ENCODE measurements at places on chromosomes 2 and 18.

DNA sequence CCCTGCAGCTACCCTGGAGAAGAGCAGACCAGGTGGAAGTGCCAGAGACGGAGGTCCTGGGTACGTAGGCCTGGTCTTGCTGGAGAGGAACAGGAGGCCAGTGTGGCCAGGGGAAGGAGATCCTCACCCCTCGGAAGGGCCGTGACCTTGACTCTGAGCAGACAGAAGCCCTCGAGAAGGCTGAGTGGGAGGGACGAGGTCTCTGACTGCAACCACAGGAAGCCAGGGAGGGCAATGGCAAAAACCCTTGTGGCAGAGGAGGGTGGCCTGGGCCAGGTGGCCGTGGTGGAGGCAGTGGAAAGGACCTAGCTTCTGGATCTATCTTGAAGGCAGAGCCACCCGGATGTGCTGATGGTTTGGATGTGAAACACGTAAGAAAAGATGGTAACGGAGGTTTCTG lies 28.1 kb downstream of the THAP4 start:
- no peak for DNase-seq
- peaks cover 40% of the 10 kb centered on the region for H3K36me3 ChIP-seq

GRCh38 chr2:99621106-99621505 lies 131.3 kb upstream of the REV1 start:
- peaks cover 54% of the 10 kb centered on the region for H3K4me1 ChIP-seq
- no peaks in the 10 kb centered on the region for H3K36me3 ChIP-seq
- no peak overlapping the region for H3K27ac ChIP-seq
- H3K4me3 ChIP-seq: no peak overlapping the region
- no peaks in the 10 kb centered on the region for H3K27me3 ChIP-seq

DNA sequence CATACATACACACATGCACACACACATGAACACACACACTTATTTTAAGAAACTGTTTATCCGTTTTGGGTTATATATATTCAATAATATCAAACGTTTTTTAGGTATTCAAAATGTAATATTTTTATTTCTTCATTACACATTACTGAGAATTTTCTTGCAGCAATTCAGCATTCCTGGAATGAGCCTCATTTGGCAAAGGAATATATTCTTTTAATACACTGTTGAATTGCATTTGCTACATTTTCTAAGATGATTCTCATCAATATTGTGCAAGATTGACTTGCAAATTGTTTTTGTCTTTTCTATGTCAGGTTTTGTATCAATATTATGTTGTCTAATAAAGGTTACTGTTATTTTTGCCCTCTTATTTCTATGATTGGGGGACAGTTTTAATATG lies 276.1 kb upstream of the CYP26B1 start:
- no peak overlapping the region for H3K27ac ChIP-seq
- H3K36me3 ChIP-seq: no peaks in the 10 kb centered on the region
- no peak overlapping the region for H3K4me3 ChIP-seq
- no peak for DNase-seq
- no peaks in the 10 kb centered on the region for H3K27me3 ChIP-seq

- H3K27ac ChIP-seq: no peak overlapping the region
- no peak overlapping the region for H3K4me3 ChIP-seq
- H3K36me3 ChIP-seq: no peaks in the 10 kb centered on the region
- H3K4me1 ChIP-seq: no peaks in the 10 kb centered on the region
- no peak for DNase-seq
- no peaks in the 10 kb centered on the region for H3K27me3 ChIP-seq
Observed at GRCh38 chr2:204673877-204674276, 128.6 kb downstream of the PARD3B start.

DNA sequence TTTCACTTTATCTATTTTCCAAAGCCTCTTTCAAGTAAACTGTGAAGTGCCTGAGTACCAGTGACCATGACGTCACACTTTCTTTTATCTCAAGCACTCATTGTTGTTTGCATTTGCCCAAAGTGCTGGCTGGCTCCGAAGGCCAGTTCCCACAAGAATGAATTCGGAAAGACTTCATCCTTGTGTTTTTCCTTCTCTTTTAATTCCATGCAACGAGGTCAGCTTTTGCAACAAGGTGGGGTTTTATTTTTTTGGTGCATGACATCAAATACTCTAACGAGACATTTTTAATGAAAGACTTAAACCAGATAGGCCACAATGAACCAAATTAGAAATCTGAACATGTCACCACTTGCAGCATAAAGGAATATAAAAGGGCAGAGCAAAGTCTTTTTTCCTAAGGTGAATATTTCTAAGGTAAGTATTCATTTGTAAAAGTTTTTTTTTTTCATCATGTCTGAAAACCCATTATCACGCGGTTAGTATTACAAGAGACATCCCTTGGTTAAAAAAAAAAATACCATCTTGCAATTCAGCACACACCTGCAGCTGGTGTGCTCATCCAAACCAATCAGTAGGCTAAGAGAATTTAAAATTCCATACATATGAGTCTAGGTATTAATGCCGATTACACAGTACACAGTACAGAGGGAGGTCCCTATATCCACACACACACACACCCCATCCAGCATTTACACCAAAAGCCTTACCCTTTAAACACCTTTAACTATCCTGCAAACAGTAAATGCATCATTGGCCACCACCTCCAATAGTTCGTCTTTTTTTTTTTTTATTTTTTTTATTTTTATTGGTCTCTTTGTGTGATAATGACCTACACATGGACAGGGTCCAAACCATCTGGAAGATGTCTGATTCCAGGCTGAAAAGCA lies 2.3 kb downstream of the ARL4C start:
- no peak for DNase-seq
- no peaks in the 10 kb centered on the region for H3K27me3 ChIP-seq
- no peaks in the 10 kb centered on the region for H3K36me3 ChIP-seq
- no peak overlapping the region for H3K27ac ChIP-seq

DNA sequence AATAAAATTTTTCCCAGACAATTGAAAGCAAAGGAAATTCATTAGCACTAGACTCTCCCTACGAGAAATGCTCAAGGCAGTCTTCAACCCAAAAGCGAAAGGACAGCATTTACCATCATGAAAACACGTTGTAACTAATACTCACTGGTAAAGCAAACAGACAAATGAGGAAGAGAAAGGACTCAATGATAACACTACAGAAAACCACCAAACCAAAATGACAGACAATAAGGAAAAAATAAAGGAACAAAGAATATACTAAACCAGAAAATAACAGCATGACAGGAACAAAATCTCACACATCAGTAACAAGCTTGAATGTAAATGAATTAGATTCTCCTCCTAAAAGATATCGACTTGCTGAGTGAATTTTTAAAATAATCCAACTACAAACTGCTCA lies 190.7 kb downstream of the NOL4 start:
- H3K27ac ChIP-seq: no peak overlapping the region
- no peaks in the 10 kb centered on the region for H3K36me3 ChIP-seq
- no peaks in the 10 kb centered on the region for H3K4me1 ChIP-seq
- H3K27me3 ChIP-seq: no peaks in the 10 kb centered on the region
- no peak for DNase-seq
- H3K4me3 ChIP-seq: no peak overlapping the region

DNA sequence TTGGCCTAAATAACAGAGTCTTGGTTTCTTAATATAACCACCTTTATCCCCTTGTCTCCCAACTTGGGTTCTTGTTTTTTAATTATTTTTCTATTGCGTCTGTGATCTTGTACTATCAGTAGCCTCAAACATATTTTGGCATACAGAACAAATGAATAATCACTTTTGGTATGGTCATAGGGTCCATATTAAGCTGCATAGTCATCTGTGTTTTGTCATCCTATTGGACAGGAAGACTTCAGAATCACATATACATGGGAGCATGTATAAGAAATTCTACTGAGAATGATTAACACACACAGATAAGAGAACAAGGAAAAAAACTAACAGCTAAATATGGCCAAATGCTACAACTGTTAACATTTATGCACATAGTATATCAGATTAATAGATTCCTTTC lies 126.0 kb downstream of the MEP1B start:
- H3K36me3 ChIP-seq: no peaks in the 10 kb centered on the region
- peaks cover 17% of the 10 kb centered on the region for H3K4me1 ChIP-seq
- no peak overlapping the region for H3K27ac ChIP-seq
- DNase-seq: no peak

DNA sequence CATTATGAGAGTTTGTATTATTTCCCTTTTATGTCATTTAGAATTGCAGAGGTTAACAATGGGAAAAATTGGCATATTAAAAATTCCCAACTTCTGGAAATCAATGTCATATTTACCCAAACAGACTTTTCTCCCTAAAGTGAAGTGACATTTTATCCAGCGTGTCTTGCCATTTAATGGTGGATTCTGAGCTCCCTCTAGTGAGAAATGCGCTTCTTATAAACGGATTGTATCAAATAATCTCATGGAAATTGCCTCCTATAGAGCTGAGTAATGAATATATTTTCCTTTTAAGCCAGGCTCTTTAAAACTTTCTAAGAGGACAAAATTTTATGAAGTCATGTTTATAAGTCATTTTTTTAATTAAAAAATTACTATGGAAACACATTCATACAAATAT lies 5.7 kb upstream of the GCFC2 start:
- H3K36me3 ChIP-seq: no peaks in the 10 kb centered on the region
- H3K27me3 ChIP-seq: no peaks in the 10 kb centered on the region
- peaks cover 2% of the 10 kb centered on the region for H3K4me1 ChIP-seq
- no peak overlapping the region for H3K27ac ChIP-seq

DNA sequence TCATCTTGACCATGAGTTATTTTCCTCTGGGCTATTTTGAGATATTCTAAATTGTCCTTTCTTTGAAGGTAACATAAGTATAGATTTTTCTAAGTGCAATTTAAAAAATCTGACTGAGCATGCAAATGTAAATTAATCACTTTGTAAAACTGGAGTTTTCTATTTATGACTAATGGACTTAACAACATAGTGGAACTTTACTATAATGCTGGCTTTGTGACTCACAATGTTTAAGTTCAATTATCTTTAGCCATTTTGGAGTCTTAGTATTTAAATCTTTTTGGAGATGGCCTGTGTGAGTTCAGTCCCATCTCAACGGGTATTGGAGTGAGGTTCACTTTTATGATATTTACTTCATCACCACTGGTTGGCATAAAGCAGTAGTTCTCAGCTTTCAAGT lies 35.2 kb upstream of the NOSTRIN start:
- no peak overlapping the region for H3K4me3 ChIP-seq
- H3K4me1 ChIP-seq: peaks cover 3% of the 10 kb centered on the region
- no peaks in the 10 kb centered on the region for H3K27me3 ChIP-seq
- no peak for DNase-seq
- H3K27ac ChIP-seq: no peak overlapping the region

GRCh38 chr18:43870626-43871025 lies 593.3 kb upstream of the SYT4 start:
- H3K4me1 ChIP-seq: peaks cover 11% of the 10 kb centered on the region
- H3K4me3 ChIP-seq: no peak overlapping the region
- no peaks in the 10 kb centered on the region for H3K27me3 ChIP-seq
- no peaks in the 10 kb centered on the region for H3K36me3 ChIP-seq
- no peak for DNase-seq
- no peak overlapping the region for H3K27ac ChIP-seq

DNA sequence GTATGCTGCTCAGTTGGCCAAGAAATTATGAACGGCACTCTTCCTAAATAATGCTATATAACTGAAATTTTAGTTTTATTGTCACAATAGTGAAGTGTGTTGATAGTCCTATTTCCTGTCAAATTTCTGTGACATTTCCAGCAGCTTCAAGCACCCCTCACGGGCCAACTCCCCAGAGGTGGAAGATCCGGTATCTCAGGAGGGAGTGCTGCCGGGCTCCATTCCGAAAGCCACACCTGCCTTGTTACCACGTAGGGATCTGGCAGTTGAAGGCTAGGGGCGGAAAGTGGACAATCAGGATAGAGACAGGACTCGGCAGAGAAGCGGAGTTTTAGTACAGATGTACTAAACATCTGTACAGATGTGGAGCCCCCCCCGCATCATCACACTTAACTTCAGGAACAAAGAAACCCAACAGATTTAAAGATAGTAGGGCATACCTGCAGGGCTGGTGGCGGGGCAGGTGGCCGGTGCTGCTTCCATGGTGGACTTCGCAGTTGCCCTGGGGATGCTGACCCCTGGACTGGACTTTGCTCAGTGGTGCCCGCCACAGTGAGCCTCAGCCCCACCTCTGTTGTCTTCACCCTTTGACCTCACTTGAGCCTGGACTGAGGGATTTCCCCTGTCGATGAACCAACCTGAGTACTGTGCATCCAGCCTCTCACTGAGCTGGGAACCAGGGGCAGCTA lies 22.3 kb downstream of the ASAP2 start:
- no peaks in the 10 kb centered on the region for H3K27me3 ChIP-seq
- peaks cover 92% of the 10 kb centered on the region for H3K4me1 ChIP-seq

DNA sequence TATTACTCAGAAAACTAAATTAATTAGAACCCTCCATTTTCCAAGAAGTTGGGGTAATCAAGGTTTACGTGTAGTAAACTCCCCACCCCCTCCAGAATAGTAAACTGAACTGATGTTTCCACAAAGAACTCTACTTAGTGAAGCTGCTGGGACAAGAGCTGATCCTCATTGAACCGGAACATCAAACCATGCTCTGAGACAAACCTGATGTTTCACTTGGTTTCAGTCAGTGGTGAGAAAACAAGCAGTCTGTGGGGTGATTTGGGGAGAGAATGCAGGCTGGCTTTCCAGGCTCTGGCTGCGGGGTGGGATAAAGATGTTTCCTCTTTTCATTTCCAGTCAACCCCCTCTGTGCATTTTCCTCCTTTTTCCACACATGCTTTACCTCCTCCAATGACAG lies 38.2 kb downstream of the CELF4 start:
- H3K27me3 ChIP-seq: no peaks in the 10 kb centered on the region
- H3K27ac ChIP-seq: no peak overlapping the region
- H3K4me1 ChIP-seq: peaks cover 9% of the 10 kb centered on the region
- no peak for DNase-seq
- no peak overlapping the region for H3K4me3 ChIP-seq
- no peaks in the 10 kb centered on the region for H3K36me3 ChIP-seq

DNA sequence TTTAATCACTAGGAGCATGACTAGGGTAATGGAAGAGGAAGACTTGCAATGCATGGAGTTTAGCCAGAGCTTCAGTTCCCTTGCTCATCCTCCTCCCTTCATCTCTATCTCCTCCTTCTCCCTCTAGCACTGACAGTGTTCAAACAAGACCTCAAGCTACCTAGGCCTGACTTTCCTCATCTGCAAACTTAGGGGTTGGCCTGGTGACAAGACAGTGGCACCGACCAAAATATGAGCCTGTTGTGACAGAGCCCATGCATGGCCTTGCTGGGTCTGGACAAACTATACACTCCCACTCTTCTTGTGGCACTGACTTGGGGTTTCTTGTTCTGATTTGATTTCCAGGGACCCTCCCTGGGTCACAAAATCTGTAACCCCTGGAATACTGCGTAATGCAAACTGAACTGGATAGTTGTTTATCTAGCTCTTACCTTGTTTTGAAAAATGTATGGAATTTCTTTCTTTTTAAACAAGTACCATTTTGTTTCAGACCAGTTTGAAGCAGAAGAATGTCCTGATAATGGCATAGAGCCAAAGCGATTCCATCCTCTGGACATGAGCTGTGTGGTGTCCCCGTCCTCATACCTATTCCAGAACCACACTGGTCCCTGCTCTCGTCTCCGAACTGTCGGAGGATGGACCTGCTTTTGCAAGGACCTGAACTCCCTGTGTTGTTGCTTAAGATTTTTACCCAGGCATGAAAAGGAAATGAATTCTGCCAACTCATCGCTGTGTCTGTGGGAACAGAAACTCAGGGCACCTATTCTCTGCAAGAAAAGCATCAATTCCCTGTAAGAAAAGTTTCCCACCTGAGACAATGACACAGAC lies 33.4 kb upstream of the PPP4R1 start:
- no peak overlapping the region for H3K27ac ChIP-seq
- H3K36me3 ChIP-seq: no peaks in the 10 kb centered on the region
- no peaks in the 10 kb centered on the region for H3K27me3 ChIP-seq
- no peak for DNase-seq

Data from esophagus muscularis mucosa (tissue), 4 donors.